ENCODE measurements at places on chromosomes 12 and 14.
A peak's percentile ranks its signal among the peaks of the same experiment; 100 is the strongest.

DNA sequence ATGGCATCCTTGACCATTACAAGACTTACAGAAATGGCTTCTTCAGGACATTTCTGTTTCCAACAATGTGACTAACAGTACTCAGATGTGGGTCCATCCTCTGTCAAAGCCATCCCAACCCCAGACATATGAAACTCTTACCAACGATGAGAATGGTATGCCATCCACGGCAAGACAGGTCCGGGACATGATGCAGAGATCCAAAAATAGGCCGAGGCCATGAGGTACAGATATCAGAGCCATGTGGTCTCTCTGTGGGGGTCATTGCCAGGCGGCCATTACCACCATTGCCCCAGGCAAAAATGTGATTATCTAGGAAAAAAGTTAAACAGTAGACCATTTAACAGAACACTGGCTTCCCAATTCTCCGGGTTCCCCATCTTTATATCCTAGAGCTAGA lies 27.5 kb downstream of the ZC2HC1C start:
- no peak for DNase-seq

DNA sequence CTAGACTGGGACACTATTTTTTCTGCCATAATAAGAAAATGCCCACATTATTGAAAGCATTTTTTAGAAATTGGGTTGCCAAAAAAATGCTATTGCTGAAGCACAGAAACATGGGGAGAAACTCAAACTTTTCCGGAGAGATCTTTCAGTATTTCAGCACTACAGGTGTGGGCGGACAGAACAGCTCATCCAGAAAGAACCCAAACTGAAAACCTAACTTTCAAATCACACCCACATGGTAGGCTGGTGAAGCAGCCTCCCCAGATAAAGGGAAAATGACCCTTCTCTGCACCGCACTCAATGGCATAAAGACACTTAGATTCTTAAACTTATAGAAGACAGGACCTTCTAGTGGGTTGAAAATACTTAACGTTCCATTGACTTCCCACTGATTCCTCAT lies 62.3 kb upstream of the TMPO start:
- no peak for DNase-seq

DNA sequence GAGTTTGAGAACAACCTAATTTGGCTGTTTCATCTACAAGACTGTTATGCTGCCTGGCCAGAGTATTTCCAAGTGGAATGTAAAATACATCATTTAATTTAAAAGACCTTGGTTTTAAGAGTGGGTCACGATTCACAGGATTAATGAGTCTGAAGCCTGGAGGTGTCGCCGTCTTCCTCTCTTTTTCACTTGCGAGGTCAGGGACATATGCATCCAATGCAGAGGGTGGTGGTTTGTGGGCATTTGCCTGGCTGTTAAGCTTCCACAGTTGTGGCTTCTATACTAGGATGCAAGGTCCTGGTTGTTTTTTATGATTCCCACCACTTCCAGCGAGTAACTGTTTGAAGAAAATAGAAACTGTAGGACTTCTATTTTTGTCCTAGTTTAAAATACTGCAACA lies 22.8 kb upstream of the RASSF3 start:
- no peak for DNase-seq

- DNase-seq, result no peak
Measured at GRCh38 chr14:85254711-85255110, 275.2 kb upstream of the FLRT2 start.

GRCh38 chr14:27688841-27689444 lies 1077.6 kb upstream of the FOXG1 start:
- no peak for DNase-seq

GRCh38 chr12:64826234-64826633 lies 1.8 kb downstream of the TBC1D30 start:
- peak; percentile 57 for DNase-seq

GRCh38 chr14:91418387-91419043 lies 895 bp upstream of the CCDC88C start:
- peak; percentile 84 for DNase-seq

DNA sequence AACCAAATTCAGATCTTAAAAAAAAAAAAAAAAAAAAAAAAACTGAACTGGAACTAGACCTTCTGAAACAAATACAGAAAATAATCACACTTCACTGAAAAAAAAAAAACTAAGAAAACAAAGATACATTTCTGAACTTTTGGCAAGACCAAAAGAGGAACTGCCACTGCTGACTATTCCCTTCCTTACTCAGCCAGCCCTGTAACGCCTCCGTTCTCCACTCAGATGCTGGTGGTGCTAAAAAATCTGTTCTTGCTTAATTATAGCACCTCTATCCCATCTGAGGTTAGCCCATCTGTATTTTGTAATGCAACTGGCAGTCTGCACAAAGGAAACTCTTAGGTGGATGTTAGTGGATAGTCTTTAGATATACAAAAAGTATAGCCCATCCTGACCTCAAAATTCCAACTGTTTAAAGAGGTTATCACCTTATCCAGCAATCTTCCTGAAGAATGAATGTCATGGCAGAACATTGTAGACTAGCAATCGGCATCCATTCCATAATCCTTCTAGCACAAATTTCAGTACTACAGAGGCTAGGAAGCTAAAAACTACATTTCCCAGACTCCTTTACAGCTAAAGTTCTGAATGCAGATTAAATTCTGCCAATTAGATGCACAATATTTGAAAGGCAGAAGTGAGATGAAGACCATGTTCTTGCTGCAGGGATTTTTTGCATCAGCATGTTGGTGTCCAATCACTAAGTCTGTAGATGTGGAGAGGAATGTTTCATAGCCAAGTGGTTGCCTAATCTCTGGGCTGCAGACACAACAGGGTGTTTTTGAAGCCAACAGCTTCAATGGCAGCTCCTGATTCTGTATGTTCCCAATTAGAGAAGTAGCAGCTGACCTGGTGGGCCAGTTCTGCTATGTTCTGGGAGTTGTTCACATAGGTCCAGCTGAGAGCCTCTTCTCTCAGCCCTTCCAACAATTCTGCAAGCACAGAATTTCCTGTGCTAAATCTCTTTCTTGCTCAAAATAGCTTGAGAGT lies 5.7 kb downstream of the MAP3K9 start:
- no peak for DNase-seq

DNA sequence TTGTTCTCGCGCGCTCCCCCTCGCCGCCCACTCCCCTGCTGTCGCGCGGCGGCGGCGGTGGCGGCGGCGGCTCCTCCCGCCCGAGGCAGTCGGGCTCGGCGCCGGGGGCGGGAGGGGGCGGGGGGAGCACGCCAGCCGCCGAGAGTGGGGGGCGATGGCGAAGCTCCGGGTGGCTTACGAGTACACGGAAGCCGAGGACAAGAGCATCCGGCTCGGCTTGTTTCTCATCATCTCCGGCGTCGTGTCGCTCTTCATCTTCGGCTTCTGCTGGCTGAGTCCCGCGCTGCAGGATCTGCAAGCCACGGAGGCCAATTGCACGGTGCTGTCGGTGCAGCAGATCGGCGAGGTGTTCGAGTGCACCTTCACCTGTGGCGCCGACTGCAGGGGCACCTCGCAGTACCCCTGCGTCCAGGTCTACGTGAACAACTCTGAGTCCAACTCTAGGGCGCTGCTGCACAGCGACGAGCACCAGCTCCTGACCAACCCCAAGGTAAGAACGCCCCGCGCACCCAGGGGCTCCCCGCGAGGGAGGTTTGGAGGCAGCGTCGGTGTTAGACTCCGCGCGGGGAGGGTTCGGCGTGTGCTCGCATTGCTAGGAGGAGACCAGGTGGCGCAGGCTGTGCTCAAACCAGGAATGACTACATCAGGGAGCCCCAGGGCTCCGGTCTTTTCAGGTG lies 629 bp downstream of the KCNMB4 start:
- peak; percentile 63 for DNase-seq

DNA sequence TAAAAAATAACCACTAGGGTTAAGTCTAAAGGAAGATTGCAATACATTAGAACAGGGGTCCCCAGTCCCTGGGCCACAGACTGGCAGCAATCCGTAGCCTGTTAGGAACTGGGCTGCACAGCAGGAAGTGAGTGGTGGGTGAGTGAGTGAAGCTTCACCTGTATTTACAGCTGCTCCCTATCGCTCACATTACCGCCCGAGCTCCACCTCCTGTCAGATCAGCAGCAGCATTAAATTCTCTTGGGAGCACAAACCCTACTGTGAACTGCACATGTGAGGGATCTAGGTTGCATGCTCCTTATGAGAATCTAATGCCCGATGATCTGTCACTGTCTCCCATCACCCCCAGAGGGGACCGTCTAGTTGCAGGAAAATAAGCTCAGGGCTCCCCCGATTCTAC lies 15.5 kb downstream of the ADGRD1 start:
- no peak for DNase-seq

DNA sequence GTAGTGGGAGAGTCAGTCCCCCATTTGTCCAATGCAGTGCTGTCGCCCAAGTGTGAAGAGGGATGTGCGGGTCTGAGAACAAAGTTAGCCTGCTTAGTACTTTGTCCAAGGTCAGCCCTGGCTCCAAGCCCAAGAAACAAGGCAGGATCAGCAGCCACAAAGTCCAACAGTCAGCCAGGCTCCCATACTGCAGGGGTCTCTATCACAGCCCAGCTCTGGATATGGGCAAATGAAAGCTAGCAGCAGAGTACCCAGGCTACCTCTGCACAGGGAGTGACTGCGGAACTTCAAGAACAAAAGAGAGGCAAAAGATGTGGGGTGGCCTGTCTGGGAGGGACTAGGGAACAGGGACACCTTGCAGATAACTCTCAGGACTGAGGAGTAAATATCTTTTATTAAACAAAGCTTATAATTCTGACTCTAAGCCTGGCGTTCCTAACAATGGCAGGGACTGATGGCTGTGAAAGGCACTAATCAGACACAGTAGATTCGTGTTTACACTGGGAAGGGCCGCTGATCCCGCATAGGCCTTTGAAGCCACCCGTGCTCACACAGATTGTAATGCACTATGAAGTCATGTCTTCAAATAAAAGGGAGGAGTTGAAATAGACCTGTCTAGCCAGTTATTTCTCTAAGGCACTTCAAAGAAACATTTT lies 91.0 kb upstream of the EEA1 start:
- DNase-seq, result no peak

DNA sequence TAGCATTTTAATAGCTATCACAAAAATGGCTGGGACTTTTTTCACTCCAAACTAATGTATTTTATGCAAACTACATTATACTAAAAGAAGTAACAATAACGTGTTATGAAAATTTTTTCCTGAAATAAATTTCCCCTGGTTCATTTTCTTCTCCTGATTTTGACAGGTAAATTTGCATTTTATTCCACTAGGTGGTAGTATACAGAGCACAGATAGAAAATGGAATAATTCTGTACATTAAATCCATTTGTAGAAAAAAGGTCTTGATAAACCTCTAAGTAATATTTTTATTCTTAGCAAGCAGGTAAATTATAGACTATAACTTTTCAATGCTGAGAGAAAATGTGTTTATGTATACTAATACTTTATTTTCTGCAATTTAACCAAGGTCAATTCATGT lies 96.5 kb downstream of the BCAT1 start:
- no peak for DNase-seq

All from activated naive CD8-positive, alpha-beta T cell treated with anti-CD3 and anti-CD28 coated beads for 36 hours (primary cell).